ENCODE measurements at places on chromosomes 5 and 9. TPM values are rescaled to one million over a fixed set of nuclear protein-coding genes. Genes with fewer than 3 reads are reported as not detected.

DNA sequence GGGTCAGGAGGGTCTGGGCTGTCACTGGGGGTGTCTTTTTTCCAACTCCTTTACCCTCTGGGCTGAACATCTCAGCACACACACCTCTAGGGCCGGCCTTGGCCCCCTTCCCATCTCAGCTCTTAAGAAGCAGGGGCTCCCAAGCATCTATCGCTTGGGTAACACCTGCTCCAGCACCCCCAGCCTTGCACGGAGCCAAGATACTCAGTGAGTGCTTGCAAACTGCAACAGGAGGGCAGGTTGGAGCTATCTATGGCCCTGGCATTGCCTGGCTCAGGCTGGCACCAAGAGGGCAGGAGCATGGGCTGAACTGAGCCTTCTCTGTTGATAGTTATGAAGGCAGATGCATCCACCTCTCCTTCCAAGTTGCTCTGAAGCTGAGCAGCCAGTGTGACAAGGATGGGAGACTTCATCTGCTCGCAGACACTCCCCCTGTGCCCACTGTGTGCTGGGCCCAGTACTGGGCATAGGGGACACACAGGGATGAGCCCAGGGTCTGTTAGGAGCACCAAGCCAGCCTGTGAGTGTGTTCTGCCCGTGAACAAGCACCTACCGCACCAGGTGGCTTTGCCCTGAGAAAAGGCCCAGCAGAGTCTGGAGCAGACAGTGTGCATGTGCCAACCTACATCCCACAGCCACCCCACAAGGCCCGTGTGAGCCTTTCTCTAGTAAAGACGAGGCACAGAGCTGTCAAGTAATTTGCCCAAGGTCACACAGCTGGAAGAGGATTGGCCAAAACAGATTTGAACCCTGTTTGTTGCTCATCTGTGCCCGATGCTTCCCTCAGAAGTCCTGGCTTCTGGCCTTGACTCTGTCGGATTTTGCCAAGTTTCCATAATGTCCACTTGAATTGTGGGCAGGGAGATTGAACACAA lies 58.2 kb downstream of the PHF2 start:
- DNase-seq: no peak
- H3K27ac ChIP-seq: no peak overlapping the region
- no peaks in the 10 kb centered on the region for H3K27me3 ChIP-seq
- H3K4me1 ChIP-seq: no peaks in the 10 kb centered on the region
- no peak overlapping the region for H3K4me3 ChIP-seq
- H3K36me3 ChIP-seq: no peaks in the 10 kb centered on the region

SLC6A18 gene
- total RNA-seq: not detected

TAF1L gene
- total RNA-seq: not detected

GRCh38 chr9:134929193-134930158 lies 11.8 kb upstream of the FCN1 start:
- no peaks in the 10 kb centered on the region for H3K27me3 ChIP-seq
- no peaks in the 10 kb centered on the region for H3K36me3 ChIP-seq
- H3K4me1 ChIP-seq: no peaks in the 10 kb centered on the region
- H3K4me3 ChIP-seq: no peak overlapping the region

GRCh38 chr9:107870927-107871680 lies 381.5 kb upstream of the KLF4 start:
- H3K27ac ChIP-seq: no peak overlapping the region
- H3K36me3 ChIP-seq: no peaks in the 10 kb centered on the region
- no peak overlapping the region for H3K4me3 ChIP-seq

- H3K4me3 ChIP-seq: no peak overlapping the region
- no peak for DNase-seq
- H3K27ac ChIP-seq: no peak overlapping the region
- H3K27me3 ChIP-seq: no peaks in the 10 kb centered on the region
- H3K4me1 ChIP-seq: no peaks in the 10 kb centered on the region
These were observed 11.2 kb downstream of the LIX1 start for GRCh38 chr5:97131139-97131710.
